ENCODE measurements at places on chromosomes 7 and 10.

DNA sequence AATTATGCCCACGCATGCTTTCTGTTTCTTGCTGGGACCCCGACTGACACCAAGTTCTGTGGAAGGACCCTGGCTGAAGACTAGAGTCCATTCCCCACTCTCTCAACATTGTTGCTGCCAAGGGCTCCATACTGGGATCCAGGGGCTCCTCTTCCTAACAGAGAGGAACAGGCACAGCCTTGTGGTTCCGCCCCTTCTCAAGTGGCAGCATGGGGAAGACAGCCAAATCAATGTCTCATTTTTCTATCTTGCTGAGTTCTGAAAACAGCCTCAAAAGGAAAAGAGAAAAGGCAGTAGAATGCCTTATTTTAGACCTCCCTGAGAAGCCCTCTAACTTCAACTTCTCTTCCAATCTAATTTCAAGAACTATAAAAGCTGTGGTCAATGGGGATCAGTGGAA, 23.7 kb upstream of the LAMB1 start:
- no peak for DNase-seq

DNA sequence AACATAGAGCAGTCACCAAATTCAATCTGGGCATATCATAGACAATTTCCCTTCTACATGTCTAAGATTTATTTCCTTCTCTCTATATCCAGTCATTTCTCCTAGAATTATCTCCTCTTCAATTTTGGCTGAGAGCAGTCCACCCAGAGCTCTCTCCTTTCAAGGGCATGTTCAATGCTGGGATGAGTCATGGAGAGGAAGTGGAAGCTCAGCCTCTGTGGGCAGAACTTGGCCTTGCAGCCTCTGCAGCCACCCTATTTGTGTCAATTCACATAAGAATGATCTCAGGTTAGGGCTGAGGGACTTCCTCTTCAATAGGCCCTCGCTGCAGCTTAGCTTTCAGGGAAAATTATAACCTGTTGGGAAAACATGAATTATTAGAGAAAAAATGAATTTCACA, 560.8 kb downstream of the POM121L12 start:
- no peak for DNase-seq

- DNase-seq, result no peak
Observed at GRCh38 chr7:47407821-47408674, 173.9 kb downstream of the TNS3 start.

- DNase-seq, result no peak
Observed at GRCh38 chr7:2982401-2982800, 61.3 kb downstream of the CARD11 start.

GRCh38 chr7:50805447-50806125, 22.9 kb upstream of the GRB10 start:
- DNase-seq, result no peak

DNA sequence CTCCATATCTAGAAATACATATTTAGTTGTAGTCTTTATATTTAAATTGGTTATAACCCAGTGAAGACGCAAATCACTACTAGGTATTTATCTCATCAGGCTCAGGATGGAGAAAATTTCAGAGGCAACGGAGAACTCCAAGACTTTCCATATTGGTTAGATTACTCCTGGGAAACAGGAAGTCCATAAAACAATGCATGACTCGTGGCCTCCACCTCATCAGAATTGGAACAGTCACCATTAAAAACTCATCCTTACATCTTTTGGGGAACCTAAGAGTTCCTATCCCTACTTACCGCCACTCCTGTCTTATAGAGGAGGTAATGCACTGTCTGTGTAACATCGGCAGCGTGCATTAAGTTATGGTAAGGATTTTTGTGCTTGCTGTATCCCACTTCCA, 177.6 kb downstream of the PPP1R17 start:
- no peak for DNase-seq

DNA sequence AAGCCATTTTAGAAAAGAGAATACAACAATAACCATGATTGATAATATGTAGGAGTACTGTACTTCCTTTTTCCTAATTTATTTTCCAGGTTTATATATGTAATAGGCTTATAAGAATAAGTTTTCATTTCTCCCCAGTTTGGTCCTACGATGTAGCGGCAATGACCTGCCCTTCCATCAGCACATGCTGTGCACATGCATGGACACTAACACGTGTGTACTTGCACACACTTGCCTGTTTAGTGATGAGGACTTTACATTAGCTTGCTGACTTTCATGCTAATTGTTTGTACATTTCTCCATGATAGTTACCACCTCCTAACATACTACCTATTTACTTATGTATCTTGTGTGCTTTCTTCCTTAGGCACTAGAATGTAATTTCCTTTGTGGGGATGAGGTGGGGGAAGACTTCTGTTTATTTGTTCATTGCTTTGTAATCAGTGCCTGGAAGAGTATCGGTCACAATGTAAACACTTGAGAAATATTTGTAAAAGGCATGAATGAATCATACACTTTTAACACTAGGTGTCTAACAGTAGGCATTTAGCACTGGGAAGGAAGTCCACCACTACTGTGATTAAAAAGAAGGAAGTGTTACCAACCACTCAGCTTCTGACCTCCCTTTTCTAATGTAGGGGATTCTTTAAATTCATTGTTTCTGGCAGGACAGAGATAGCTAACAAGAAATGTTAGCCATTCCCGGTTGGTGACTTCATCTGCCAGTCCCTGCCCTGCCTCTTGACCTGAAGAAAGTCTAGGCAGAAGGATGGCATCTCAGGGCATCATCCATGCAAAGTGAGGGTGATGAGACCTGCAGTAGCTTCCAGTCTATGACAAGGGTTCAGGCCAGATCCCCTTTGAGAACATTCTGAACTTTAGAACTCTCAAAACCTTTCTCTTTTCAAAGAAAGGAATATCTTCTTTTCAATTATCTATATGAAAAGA, 120.2 kb upstream of the RAB18 start:
- DNase-seq, result no peak

DNA sequence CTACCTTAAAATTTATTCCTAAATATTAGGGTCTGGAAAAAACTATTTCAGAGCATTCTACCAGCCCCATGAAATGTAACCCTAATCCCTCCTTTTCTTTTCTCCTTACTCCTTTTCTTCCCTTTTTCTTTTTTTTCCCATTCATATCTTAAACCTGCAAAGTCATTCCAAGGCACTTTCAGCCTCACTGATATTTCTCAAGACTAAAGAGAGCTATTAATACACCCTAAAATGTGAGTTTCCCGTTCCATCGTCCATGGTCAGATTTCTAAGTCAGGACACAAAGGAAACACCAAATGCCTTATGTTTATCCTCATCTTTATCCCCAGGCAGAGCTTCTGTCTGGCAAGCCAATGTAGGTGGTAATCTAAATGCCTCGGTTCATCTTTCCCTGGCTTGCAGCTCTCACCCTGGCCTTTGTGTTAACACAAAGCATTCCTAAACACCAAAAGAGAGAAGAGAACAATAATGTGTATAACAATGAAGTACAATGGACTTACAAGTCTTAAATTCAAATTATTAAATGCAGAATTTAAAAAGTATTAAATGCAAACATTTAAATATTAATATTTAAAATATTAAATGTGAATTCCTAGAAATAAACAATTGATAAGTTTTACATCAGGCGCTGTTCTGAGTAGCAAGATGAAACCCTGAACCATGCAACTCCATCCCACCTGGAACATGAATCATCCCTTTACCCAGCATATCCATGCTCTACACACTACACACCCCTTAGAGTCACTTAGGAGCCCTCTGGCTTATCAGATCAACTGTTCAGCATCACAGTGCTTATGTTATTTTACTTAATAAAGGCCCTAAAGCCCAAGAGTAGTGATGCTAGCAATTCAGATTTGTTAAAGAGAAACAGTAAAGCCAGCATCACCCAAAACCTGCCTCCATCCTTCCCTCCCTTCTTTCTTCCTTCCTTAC, 26.8 kb downstream of the MICU1 start:
- DNase-seq, result no peak

GRCh38 chr10:106440355-106440754, 724.2 kb downstream of the SORCS1 start:
- DNase-seq, result no peak

- DNase-seq, result no peak
Observed at GRCh38 chr7:644381-645305, 81.9 kb upstream of the DNAAF5 start.

- no peak for DNase-seq
Observed at GRCh38 chr10:123165445-123166072, 11.4 kb downstream of the BUB3 start.

- no peak for DNase-seq
Observed at GRCh38 chr7:21041666-21042065, 255.0 kb upstream of the SP8 start.

DNA sequence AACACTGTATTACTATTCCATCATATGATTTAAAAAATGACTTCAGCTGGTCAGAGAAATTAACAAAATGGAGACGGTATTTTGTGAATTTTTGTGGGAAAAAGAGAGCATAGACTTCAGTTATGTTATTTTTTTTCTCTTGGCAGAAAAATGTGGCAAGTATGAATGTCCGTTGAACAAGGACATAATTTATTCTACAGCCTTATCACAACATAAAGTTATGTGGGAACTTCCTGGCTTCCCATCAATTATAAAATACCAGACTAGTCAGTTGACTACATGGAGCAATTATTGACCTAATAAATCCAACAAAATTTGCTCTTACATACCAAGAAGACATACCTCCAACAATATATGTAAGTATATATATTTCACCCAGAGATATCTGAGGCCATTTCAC, 88.6 kb upstream of the PPP1R3A start:
- DNase-seq, result no peak

GRCh38 chr7:78970440-78970916, 483.0 kb downstream of the MAGI2 start:
- DNase-seq, result no peak

- no peak for DNase-seq
Observed at GRCh38 chr10:9807846-9808245, 1209.8 kb upstream of the CELF2 start.

DNA sequence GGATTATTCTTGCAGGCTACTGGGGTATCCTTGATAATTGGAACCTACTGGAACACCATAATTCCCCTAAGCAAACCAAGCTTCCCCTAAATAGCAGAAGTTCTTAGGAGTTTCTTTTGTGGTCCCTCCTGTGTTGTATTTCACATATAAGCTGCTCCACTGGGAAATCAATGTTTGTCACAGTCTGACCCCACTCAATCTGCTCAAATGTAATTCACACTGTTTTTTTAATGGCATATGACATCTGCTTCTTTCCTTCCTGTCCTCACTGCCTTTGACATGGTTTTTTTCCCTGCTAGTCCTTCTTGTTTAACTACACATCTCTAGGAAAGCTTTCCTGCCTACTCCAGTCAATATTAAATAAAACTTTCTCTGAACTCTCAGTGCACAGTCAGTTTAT, 1.8 kb upstream of the PTPRZ1 start:
- DNase-seq, result no peak

DNA sequence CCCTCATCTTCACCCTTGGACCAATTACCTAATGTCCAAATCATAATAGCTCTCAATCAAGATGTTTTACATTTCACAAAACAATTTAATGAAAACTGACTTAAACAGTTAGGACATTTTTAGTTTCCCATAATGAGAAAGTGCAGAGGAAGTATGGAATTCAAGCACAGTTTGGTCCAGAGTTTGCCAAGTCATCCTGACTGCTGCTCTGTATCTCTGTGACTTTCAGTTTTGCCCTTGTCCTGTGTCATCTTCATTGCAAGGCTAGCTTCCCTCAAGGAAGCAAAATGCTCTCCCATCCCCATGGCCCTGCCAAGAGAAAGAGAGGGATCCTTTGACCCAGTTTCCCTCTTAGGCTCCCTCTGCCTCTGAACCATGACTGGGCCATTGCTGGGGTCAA, 7.9 kb upstream of the PLEKHS1 start:
- no peak for DNase-seq

Data from activated CD4-positive, alpha-beta T cell treated with anti-CD3 and anti-CD28 coated beads for 1 hour (primary cell).